ENCODE measurements at places on chromosomes 11 and 22.

GRCh38 chr11:121582296-121582695 is 129.5 kb upstream of the SORL1-AS1 start:
- no peak for DNase-seq

DNA sequence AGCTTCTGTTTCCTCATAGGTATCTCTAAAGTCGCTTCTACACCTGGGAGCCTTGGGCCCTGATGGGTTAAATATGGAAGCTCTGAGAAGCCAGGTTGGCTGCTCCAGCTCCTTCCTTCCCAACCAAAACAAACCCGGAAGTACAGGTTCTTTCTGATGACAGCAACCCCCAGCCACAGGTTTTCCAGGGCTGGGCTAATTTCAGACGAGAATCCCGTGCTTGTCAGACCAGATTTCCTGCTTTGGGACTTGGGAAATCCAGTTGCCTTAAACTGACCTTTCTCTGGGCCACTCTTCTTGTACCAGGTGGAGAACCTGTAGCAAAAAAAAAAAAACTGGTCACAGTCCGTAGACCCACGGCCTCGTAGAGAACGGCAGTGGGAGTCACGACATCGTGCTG is 51.9 kb downstream of the RBX1 start:
- DNase-seq, result no peak

DNA sequence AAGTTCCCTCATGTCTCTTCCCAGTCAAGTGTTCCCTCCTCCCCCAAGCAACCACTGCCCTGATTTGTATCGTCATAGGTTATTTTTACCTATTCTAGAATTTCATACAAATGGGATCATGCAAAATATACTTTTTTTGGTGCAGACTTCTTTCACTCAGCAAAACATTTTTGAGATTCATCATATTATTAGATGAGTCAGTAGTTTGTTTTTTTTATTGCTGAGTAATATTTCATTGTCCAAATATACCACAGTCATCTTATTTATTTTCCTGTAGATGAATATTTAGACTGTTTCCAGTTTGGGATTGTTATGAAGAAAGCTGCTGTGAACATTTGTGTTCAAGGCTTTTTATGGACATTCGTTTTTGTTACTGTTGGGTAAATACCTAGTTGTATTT is 126.2 kb upstream of the SEZ6L start:
- no peak for DNase-seq

GRCh38 chr11:85627332-85627997 is at the start of gene DLG2:
Gene DLG2 (minus strand): TSS chr11:85627344.
- DNase-seq, result no peak

- peak; percentile 43 for DNase-seq
These were observed 475 bp downstream of the MAPK12 start for GRCh38 chr22:50260801-50261614.

- no peak for DNase-seq
These were observed 33.1 kb upstream of the SPTBN2 start for GRCh38 chr11:66762088-66762487.

GRCh38 chr11:128379587-128380580 is 207.5 kb downstream of the ETS1 start:
- DNase-seq, result peak; percentile 20

GRCh38 chr11:36056160-36056751 is 112.4 kb downstream of the LDLRAD3 start:
- DNase-seq, result peak; percentile 3

GRCh38 chr11:117837791-117838190 is 13.2 kb upstream of the FXYD2 start:
- no peak for DNase-seq

DNA sequence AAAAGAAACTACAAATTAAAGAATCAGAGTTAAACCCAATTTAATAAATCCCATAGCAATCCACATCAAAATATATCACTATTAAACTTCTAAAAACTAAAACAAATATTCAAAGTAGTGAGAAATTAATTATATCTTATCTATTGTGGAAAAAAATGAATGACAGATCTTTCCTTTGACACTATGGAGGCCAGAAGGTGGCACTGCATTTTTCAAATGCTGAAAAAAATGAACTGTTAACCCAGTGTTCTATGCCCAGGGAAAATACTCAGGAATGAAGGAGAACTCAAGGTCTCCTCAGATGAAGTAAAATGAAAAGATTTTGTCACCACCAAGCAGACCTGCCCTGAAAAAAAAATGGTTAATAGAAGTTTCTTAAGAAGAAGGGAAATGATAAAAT is 27.7 kb downstream of the TYR start:
- DNase-seq, result no peak

DNA sequence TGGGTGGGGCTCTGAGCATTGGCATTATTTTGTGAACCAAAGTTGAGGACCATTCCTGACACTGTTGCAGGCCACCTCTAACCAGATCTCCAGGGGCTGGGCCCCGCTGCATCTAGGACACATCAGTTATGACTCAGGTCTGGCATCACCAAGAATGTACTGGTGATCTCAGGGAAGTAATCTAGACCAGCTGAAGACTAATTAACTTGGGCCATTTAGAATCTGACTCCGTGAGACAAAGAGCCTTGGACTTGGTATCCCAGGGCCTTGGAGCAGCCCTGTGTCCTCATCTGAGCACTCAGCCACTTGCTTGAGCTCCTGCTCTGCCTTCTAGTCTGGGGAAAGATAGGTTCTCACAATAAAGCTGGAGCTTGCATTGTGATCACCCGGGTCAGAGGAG is 200.6 kb downstream of the KIRREL3 start:
- DNase-seq, result no peak

- no peak for DNase-seq
These were observed 73.7 kb downstream of the MN1 start for GRCh38 chr22:27727673-27728451.

GRCh38 chr22:40368016-40368415 is 2.4 kb upstream of the SGSM3 start:
- no peak for DNase-seq

DNA sequence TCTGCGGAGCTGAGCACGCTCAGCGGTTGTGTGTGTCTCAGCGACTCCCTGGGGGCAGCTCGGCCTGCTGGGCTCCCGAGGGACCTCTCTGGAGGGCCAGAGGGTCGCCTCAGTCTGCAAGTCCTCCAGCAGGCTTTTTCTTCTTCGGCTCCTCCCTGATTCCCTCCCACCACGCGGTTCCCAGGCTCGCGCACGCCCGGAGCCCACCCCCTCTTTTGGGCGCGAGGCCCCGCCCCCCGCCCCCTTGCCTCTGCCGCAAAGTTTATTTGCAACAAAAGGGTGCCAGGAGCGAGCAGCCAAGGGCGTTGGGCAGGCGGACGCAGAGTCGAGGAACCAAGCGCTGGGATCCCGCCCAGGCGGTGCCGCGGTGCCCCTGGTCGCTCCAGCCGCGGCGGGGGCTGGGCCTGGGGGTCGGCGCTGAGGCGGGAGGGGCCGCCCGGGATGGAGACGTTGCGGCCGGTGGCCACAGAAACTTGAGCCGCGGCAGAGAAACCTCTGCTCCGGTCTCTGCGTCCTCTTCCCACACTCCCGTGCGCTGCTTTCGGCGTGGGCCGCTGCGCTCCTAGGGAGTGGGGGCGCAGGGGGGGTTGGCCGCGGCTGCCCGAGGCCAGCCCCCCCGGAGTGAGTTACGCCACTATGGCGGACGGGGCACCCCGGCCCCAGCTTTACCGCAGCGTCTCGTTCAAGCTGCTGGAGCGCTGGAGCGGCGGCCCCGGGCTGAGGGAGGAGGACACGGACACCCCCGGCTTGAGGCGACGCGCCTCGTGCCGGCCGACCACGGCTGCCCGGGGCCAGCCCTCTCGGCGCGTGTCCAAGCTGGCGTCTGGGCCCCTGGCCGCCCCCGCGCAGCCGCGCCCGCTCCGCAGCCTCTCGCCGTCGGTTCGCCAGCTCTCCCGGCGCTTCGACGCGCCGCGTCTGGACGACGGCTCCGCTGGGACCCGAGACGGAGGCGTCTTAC is at the start of gene ARHGEF17:
Gene ARHGEF17, plus strand, starts transcription at position 274 of the 958 bp plus-strand sequence. Its CDS starts 363 bp downstream, at position 637.
- DNase-seq, result peak; percentile 44

DNA sequence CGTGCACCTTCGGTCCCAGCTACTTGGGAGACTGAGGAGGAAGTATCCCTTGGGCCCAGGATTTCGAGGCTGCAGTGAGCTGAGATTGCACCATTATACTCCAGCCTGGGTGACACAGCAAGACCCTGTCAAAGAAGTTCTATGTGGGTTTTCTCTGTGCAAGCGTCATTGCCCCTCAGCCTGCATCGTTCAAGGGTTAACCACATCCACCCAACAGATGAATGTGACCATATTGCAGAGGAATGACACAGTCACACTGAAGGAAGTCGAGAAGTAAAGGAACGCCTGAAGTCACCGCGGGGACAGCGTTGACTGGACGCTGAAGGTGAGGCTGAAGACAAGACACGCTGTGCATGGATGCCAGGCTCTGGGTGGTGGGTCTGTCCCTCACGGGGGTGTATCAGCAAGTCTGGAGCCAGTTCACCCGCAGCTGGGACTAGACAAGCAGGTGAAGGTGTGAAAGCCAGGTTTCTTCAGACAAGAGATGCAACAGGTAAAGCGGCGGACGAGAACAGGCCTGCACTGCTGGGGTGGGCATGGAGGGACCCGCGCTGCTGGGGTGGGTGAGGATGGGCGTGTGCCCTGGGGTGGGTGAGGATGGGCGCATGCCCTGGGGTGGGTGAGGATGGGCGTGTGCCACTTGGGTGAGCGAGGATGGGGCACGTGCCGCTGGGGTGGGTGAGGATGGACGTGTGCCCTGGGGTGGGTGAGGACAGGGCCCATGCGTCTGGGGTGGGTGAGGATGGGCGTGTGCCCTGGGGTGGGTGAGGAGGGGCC is 36.5 kb upstream of the TOLLIP start:
- no peak for DNase-seq

DNA sequence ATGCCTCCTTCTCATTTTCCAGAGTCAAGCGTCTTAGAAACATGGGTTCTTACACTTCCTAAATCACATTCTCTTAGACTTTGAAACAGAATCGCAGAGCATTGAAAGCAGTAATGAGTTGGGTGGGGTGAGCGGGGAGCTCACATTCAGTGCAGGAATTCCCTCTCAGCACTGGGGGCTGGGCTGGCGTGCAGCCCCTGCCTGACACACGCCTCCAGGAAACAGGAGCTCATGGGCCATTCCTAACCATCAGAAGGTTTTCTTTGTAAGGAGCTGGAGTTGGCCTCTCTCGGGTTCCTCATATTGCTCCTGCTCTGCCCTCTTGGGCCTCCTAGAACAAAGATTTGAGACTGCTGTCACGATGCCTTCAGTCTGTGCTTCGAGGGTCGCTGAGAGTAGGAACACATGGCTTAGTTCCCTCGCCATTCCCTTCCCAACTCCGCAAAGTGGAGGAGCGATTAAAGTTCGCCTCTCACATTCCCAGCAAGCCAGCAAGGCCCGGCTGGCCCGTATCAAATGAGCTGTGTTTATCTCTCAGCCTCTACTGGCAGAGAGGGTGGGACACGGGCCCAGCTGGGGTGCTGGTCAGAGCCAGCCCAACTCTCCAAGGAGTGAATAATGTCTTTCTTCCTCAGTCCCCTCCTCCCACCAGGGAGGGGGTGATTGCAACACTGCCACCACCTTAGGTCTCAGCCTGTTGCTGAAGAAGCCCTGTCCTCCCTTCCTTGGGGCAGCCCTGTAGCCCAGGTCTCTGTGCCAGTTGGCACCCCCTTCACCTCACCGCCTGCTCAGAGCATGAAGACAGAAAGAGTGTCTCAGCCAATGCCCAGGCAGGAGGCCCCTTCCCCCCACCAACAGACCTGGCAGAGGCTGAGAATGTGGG is 10.4 kb downstream of the CHRDL2 start:
- no peak for DNase-seq

DNA sequence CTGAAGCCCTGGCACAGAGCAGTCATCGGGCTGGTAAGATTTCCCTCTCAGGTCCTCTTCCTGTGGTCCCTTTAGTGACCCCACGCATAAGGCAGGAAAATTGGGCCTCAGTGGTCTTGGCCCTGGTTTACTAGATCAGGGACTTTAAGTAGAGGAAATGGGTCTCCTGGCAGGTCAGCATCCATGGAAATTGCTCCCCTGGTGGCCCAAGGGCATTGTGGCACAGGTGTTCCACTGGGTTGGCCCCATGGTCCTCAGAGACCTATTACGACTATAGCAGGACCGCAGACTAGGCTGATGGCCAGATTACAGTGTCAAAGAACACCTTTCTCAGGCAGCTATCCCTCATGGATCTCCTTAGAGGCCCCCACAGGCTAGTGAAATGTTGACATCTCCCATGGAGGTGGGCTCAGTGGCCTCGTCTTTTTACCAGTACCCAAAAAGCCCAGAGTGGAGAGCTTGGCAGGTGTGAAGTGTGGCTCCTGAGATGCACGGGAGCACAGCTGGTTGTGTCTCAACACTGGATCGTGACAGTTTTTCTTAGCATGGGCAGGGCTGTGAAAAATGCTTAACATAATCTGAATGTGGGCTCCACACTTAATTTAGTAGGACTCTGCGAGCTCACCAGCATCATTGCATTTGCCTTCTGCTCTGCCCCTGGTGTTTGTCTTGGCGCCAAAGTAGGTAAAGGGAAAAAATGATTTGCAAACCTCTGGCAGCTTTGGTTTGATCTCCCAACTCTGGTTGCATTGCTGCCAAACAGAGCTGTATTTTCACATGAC is 74.2 kb downstream of the ZBTB16 start:
- DNase-seq, result no peak

DNA sequence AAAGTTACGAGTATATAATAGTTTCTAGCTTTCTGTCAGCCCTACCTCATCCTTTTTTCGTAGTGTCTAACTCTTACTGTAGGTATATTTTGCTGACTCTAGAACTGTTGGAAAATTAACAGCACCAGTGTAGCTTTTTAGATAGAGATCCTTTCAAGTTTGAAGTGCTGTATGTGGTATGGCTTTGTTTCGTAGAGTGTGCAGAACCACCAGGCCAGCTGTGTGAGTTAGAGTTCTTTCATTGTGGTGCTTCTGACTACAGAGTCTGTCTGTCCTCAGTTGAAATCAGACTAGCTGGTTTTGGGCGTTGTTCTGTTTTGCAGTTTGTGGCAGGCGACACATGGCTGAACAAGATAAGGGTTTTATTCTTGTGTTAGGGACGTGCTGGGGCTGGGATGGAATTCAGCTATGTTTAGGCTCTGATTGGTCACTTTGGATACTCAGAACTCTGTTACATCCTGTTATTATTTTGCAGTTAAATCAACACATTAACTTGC is 3.2 kb downstream of the ARHGEF12 start:
- no peak for DNase-seq
